Stimulated activated CD8-positive, alpha-beta memory T cell treated with anti-CD3 and anti-CD28 coated beads, Interleukin-7, amount 100 ng/mL, for 4 hours (primary cell): ENCODE measurements at places on chromosomes 11 and 22.

DNA sequence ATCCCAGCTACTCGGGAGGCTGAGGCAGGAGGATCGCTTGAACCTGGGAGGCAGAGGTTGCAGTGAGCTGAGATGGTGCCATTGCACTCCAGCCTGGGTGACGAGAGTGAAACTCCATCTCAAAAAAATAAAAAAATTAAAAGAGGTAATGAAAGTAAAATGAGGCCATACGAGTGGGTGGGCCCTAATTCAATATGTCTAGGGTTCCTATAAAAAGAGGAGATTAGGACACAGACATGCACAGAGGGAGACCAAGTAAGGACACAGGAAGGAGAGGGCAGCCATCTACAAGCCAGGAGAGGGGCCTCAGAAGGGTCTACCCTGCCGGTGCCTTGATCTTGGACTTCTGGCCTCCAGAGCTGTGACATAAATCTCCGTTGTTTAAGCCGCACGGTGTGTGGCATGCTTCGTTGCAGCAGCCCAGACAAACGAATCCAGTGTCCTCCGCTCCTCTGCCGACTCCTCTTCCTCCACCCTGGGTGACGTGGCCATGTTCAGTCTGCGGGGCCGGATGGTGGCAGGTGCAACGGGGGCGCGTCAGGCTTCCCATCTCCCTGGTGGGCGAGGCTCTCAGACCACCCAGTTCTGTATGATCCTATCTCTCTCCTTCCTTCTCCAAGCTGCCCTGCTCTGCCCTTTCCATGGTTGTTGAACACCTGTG lies 51.6 kb upstream of the PARVG start:
- DNase-seq: no peak

- DNase-seq: peak; percentile 72
Observed at GRCh38 chr22:17171153-17172028, 12.3 kb upstream of the HDHD5 start.

- no peak for DNase-seq
Observed at GRCh38 chr22:41117127-41117965, 25.0 kb downstream of the EP300 start.

GRCh38 chr22:29092243-29092642 lies 19.4 kb downstream of the KREMEN1 start:
- DNase-seq: no peak

- DNase-seq: no peak
Observed at GRCh38 chr22:44907765-44908737, 101.8 kb downstream of the PHF21B start.

DNA sequence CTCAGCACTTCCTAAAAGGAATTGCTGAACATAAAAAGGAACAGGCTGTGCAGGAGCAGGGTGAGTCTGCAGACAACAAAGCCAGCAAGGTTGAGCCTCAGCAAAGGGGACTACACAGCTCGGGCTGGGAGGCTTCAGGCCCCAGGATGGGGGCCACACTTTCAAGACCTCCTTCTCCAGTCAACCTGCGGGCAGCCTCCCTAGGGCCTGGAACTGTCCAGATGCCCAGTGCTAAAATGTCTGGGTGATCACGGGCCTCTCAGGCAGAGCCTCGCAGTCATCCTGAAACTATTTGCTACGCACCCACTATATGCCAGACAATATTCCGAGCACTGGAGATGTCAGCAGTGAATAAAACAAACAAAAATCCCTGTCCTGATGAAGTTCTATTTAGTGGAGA lies 3.9 kb upstream of the NEFH start:
- no peak for DNase-seq

DNA sequence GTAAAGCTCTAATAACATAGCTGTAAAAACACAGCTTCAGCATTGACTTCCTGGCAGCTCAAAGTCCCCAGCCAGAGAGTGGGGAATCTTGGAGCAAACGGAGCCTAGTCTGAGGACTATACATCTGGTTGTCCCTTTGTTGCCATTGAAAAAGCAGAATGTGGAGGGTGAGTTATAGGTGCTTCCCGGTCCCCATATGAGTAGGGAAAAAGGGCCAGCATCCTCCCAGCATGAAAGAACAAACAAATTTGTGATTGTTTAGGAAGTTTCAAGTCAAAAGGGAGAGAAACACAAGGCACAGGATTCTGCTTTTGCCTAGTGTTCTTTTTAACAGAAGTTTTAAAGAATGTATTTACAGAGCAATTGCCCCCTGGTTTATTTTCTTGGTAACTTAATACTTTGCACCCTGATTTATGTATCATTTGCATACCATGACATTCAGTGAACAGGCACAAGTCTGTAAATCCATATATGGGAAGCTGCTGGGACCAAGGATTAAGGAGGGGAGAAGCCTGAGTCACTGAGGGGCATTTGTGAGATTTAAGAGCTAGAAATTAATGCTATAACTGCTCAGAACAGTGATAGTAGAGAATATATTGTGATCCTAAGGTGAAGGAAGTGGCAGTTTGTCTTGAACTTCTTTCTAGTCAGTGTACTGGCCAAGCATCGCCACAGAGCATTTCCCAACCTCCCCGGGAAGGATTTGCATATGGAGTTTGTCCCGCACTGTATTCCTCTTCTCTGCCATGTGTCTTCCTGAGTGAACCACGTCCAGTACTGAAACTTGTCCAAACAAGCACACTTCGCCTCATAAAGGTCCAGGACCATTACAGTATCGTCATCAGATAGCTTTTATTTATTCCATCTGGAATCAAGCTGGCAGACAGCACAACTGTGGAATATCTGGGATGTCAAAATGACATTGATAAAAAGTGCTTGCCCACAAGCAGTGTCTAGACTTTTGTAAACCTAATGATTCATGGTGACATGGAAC lies 103.0 kb downstream of the DBX1 start:
- no peak for DNase-seq

- DNase-seq: no peak
Observed at GRCh38 chr22:45903355-45904135, 73.4 kb downstream of the WNT7B start.

- no peak for DNase-seq
Observed at GRCh38 chr11:102239911-102240310, 77.4 kb upstream of the BIRC3 start.

DNA sequence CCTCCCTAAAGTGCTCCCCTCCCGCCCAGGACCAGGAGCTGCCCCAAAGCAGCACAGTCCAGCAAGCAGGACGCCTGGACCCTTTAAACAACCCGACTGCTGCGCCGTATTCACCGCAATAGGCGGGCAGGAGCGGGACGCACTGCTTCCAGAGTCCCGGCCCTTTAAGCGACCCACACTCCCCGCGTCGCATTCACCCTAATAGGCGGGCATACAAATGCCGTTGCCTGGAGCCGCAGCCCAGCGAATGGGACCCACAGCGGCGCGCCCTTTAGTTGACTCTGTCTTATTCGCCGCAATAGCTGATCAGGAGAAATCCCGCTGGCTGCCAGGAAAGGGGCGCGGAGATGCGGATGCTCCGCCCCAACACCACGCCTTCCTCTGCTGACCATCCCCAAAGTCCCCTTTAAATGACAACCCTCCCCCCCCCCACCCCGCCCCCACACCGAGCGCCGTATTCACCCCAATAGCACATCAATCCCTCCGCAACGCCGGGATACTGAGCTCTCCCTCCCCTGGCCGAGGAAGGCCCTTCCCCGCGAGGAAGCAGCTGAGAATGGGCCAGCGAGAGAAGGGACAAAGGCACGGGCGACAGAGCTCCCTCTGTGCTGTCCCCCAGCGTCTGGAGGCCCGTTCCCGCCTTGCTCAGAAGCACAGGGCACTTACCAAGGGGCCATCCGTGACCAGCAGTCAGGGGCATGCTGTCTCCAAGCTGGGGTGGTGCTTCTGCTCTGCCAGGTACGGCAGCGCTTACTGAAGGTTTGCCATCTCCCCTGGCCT lies 4.7 kb downstream of the OSBPL5 start:
- no peak for DNase-seq

DNA sequence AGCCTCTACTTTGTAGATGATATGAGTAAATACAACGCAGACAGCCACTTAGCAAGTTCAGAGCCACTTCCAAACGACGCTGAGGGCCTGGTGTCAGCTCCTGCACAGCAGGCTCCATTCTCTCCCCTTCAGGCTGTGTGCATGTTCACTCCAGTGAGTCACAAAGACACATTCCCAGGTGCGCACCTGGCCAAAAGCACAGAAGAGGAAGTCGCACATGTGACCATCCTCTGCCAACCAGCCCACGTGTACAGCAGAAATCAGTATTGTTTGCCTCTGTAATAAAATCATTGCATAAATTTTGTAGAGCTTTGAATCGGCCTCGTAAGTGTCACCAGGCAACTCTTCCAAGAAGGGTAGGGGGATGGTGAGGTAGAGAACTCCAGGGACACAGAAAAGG lies 19.5 kb upstream of the TPH1 start:
- no peak for DNase-seq

DNA sequence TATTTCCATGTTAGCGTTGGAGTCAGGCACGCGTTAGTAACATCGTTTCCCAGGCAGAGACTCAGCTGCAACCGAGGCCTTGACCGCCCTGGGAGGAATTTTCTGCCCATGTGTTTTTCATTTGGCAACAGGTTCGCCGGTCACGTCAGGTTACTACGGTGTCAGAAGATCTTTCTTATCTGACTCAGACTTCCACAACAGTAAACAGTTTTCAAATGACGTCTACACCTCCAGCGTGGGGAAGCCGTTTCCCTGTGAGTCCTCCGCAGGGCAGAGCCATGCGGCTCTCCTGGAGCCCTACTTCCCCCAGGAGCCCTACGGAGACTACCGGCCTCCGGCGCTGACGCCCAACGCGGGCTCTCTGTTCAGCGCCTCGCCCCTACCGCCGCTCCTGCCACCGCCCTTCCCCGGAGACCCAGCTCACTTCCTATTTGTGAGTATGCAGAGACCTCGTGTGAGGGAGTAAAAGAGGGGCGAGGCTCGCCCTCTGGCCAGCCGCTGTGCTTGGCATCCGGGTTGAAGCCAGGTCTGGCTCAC lies 14.3 kb upstream of the POU2AF3 start:
- DNase-seq: no peak
